ENCODE measurements at places on chromosomes 4 and X.

- no peak for DNase-seq
Observed at GRCh38 chr4:98612318-98613250, 45.8 kb downstream of the TSPAN5 start.

DNA sequence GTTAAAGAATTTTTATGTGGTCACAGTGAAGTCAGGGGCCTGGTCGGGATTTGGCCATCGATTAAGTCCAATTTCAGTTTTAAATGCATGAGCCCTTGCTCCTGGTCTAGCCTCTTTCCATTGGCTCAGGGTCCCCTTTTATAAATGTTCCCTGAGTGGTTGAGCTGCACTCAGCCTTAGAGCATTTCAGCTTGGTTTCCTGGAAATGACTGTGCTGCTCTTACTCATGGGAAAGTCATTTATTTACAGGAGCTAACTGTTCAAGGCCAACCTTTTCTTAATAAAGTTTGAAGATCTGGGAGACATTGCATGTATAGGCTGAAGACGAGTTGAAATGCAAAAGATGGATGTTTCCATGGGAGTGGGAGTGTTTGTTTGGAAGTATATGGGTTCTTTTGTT, 98.8 kb upstream of the CLNK start:
- DNase-seq, result no peak

DNA sequence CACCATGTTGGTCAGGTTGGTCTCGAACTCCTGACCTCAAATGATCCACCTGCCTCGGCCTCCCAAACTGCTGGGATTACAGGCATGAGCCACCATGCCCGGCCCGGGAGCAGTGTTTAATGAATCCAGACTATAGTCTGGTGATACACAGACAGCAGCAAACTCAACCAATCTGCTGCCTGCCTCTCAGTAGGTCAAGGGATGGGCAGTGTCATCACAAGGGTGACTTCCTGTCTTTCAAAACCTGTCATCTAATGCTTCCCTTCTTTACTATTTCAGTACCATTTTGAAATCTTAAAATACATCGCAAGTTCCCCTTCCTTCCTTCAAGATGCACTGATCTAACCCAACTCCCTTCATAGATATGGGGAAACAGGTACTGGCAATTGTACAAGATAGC, 8.4 kb downstream of the RPL39 start:
- no peak for DNase-seq

DNA sequence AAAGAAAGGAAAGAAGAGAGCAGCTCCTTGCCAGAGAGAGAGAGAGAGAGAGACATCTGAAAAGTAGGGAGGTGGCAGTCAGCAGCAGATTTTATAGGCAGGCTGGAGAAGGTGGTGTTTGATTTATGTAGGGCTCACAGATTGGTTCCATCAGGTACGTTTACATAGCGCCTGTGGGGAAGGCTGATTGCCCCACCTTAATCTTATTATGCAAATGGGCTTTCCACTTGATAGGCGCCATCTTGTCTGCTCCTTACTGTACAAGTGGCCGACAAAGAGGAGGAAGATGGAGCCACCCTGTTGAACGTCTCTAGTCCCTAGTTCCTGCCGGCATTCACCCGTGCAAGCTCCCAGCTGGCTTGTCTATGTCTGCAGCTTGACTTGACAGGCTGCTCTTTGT, 49.1 kb upstream of the DHRSX start:
- DNase-seq, result no peak

DNA sequence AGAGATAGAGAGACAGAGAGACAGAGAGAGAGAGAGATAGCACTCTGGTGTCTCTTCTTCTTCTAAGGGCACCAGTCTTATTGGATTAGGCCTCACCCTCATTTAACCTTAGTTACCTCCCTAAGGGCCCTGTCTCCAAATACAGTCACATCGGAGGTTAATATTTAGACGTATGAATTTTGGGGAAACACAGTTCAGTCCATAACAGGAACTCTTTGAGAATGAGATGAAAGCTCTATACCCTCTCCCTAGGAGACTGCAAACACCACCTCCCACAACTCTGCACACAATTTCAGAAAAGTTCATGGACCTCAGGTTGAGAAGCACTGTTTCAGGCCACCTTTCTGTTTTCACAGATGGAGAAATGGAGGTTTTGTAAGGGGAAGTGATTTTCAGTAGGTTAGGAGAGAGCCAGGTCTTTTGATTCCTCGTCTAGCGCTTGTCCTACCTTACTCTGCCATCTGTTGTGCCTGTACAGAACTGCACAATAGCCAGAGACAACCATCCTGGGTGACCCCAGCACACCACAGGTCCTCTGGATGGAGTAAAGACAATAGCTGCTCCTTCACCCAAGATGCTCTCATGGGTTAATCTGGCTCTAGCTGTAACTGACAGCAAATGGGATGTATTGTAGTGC, 16.9 kb upstream of the LOC101059915 start:
- no peak for DNase-seq

GRCh38 chr4:137212601-137213000, 319.7 kb downstream of the PCDH18 start:
- DNase-seq, result no peak

DNA sequence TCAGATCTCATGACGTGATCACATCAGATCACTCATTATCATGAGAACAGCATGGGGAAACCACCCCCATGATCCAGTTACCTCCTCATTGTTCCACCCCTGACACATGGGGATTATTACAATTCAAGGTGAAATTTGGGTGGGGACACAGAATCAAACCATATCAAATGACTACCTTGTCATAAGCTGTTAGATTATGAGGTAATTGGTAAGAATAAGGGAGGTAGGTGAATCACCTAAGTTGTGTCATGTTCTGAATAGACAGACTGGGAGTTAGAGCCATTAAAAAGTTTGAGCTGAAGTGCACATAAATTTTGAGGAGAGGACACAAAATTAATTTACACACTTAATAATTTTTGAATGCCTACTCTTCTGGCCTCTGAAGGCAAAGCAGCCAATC, 24.7 kb downstream of the SLC9B1 start:
- no peak for DNase-seq

DNA sequence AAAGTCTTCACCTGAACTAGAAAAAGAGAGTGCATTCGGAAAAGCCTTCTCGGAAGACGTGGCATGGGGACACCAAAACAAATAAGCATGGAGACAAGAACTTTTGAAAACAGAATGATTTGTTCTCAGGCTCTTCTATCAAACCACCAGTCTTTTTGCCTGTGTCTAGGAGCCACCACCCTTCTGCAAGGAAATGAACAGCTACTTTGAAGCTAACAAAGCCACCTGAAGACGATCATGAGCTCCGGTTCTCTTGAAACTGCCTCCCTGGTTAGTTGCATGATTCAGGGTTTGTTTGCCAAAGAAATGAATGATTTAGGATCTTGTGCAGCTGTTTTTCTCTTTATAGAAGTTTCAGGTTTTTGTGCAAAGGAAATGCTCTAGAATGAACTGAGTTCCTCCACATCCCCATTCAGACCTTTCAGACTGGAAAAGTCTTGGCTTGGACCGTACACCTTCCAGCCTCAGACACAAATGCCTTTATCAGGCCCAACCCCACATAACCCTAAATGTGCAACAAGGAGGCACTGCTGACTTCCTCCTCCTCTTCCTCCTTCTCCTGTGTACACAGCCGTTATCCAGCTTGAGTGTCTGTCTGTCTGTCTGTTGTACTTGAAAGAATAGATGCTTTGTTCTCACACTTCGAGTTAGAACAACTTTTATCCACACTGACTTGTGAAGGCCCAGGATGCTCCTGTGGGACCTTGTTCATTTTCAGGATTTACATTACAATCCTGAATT, 334.8 kb upstream of the KLF3 start:
- no peak for DNase-seq

DNA sequence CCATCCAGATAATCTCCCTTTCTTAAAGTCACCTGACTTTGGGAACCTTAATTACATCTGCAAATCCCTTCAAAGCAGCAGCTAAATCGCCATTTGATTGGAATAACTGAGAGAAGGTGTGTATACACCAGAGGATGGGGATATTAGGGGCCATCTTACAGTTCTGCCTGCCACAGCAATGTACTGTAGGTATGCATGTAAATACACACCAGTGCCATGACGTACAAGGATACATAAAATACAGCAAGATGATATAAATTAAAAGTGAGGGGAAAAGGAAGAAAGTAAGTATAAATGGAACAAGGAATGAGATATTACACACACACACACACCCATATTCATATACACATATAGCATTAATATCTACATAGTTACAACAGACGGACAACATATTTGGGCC, 81.2 kb downstream of the CBR4 start:
- no peak for DNase-seq

- DNase-seq, result no peak
Observed at GRCh38 chrX:150863191-150863590, 35.3 kb downstream of the CD99L2 start.

DNA sequence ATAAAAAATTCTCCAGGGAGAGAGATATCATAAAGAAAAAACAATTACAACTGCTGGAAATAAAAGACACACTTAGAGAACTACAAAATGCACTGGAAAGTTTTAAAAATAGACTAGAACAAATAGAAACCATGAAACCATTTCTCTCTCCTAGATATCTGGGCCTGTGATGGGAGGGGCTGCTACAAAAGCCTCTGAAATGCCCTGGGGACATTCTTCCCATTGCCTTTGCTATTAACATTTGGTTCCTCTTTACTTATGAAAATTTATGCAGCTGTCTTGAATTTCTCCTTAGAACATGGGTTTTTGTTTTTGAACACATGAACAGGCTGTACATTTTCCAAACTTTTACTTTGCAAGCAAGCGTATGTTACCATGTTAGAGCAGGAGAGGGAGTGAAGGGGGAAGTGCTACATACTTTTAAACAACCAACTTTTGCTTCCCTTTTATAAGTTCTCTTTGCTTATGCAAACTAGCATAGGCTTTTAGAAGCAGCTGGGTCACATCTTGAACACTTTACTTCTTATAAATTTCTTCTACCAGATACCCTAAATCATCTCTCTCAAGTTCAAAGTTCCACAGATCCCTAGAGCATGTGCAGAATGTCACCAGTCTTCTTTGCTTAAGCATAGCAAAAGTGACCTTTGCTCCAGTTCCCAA, 47.9 kb upstream of the PACRGL start:
- no peak for DNase-seq

GRCh38 chr4:3375688-3376087, 66.1 kb upstream of the HGFAC start:
- no peak for DNase-seq

- DNase-seq, result no peak
Observed at GRCh38 chrX:72243472-72243871, 4.6 kb upstream of the ERCC6L start.

- peak; percentile 88 for DNase-seq
Observed at GRCh38 chr4:151014521-151015458, at the start of gene LRBA. TSS of gene LRBA (minus strand) at chr4:151015284. CDS start at chr4:151014642, 642 bp downstream.

DNA sequence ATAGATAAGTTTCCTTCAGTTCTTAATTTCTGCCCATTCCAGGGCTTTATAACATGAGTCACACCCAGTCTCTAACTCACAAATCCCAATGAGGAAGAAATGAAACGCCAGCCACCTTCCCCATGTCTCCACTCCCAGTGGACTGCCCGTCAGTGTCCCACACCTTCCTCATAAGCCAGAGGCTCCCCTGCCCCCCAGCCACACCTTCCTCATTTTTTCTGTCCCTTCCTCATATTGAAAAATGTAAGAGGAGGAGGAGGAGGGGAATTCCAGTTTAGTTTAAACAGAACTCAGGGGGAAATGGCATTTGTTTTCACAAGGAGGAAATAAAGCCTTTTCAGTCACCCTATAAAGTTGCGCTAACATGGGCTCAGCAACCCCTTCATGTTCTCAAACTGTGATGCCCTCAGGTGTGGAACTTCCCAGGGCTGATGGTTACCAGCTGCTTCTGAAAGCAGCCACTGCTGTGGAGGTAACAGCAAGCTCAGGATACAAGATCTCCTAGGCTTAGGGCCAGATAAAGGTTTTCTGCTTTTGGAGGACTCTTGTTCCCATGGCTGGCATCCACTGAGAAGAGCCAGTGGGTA, 97.8 kb downstream of the PARM1 start:
- no peak for DNase-seq

- DNase-seq, result no peak
Observed at GRCh38 chr4:62644372-62644771, 1444.2 kb downstream of the ADGRL3 start.

DNA sequence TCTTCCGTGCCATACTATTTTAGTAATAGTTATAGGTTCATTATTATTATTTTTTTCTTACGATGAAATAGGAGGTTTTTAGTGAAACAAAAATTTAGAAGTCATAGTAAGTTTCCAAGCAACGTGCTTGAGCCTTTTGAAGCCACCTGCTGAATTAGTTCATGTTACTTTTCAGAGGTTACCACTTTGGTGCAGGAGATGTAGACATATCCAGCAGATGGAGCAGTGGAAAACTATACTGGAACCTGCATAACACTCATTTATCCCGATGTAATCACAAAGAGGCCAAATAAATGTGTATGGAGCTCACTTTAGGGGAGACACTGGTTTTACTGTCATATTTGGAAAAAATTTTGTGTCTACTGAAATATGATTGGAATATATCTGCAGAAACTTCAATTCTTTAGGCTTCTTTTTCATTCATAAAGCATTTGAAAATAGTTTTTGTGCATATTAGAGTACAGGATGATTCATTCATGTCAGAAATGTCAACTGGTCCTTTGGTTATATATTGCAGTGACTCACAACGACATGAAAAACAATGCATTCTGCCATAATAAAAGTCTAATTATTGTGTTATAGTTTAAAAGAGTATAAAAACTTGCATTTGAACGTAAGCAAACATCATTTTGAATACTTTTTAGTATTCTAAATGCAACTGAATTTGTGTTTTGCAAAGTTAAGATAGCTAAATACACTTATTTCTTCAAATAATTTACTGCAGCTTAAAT, 2182.9 kb upstream of the TENM3 start:
- DNase-seq, result no peak

DNA sequence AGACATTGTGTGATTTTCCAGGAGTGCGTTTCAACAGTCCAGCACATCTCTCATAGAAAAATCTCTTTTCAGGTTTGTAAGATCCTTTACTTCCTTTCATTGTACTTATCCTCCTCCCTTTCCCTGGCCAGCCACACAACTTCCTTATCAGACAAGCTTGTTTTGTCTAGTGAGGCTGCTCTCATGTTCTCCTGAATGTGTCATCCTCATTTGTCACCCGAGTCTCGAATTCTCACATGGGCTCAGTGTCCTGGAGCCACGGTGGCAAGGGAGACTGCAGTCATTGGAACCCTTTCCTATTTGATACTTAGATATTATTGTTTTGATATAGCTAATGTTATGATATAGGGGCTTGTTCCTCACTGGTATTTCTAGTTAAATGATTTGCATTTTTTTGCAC, 16.9 kb downstream of the SYNPO2 start:
- DNase-seq, result no peak

Data from activated CD8-positive, alpha-beta memory T cell treated with anti-CD3 and anti-CD28 coated beads, Interleukin-2, amount 50 U/mL, for 48 hours (primary cell).